Activated naive CD4-positive, alpha-beta T cell treated with anti-CD3 and anti-CD28 coated beads for 36 hours (primary cell): ENCODE measurements at places on chromosomes 5 and 9. TPM values are rescaled to one million over a fixed set of nuclear protein-coding genes. Genes with fewer than 3 reads are reported as not detected.

DNA sequence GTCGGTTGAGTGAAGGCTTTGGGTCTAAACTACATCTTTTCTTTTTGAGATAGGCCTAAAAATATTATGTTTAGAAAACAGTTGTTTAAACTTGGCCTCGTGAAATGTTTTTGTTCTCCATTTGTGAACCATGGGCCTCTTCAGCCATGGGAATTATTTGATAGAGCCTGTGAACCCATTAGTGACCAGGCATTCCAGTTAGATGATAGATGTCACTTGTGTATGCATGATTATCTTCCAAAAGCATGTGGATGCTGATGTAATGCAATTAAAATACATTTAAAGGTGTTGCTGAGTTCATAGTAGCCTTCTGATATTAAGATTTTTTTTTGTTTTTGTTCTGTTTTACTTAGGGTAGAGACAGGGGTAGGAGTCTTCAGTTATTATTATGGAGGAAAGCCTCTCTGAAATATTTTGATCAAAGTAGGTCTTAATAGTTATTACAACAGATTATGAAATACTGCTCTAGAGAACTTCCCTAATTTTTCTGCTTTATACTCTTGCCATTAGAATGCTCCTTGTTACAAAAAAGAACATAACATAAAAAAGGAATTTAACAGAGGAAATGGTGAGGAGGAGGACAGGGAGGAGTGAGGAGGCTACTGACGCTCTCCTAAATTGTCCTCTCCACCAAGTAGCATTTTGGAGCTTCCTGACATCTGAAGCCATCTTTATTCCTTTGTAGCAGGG lies 32.9 kb downstream of the CPEB4 start:
- peaks cover 35% of the 10 kb centered on the region for H3K4me1 ChIP-seq
- H3K27me3 ChIP-seq: no peaks in the 10 kb centered on the region

- no peaks in the 10 kb centered on the region for H3K27me3 ChIP-seq
- no peak for DNase-seq
- H3K4me3 ChIP-seq: no peak overlapping the region
Measured at GRCh38 chr5:126115059-126115629, 308.1 kb upstream of the GRAMD2B start.

SPATA31E1 gene
- not detected for total RNA-seq

GRCh38 chr9:23551311-23551721 lies 274.7 kb downstream of the ELAVL2 start:
- no peaks in the 10 kb centered on the region for H3K27me3 ChIP-seq
- no peaks in the 10 kb centered on the region for H3K36me3 ChIP-seq
- H3K4me1 ChIP-seq: no peaks in the 10 kb centered on the region
- H3K4me3 ChIP-seq: no peak overlapping the region
- DNase-seq: no peak

- H3K27ac ChIP-seq: no peak overlapping the region
- H3K27me3 ChIP-seq: no peaks in the 10 kb centered on the region
- DNase-seq: no peak
- H3K4me3 ChIP-seq: no peak overlapping the region
- H3K4me1 ChIP-seq: no peaks in the 10 kb centered on the region
Measured at GRCh38 chr9:116088396-116088795, 65.2 kb upstream of the PAPPA start.

GRCh38 chr5:159286420-159287035 lies 23.4 kb downstream of the UBLCP1 start:
- H3K27ac ChIP-seq: no peak overlapping the region
- no peak overlapping the region for H3K4me3 ChIP-seq
- H3K4me1 ChIP-seq: no peaks in the 10 kb centered on the region
- H3K27me3 ChIP-seq: no peaks in the 10 kb centered on the region
- H3K36me3 ChIP-seq: no peaks in the 10 kb centered on the region

DCAF12 gene
- 37.0 TPM for total RNA-seq

DNA sequence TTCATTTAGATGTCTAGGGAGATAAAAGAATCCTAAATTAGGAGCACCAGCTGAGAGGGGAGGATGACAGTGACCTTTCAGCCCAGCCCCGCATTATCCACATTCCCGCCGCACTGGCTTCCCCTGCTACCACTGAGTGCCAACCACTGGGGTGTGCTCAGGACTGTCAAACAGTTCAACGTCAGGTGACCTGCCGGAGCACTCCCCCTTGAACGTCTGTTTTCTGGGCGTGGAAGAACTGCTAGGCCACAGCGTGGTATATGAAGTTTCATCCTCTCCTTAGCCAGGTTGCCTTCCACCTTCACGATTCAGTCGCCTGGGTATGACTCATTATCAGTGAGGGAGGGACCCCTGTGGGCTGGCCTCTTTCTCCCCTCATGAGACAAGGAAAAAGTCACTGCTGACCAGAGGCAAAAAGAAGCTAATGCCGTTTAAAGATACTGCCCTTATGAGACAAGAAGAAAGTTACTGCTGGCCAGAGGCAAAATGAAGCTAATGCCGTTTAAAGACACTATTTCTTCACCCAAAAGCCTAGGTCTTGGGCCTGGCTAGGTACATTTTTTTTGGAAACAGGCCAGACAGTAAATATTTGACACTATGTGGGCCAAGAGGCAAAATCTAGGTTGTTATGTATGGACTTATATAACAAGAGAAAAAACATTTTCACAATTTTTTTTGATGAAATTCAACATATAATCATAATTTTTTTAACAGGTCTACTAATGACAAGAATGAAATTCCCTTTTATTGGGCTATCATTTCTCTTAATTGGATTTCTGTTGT lies 4.6 kb downstream of the NMRK1 start:
- peak; percentile 21 for DNase-seq
- H3K36me3 ChIP-seq: peaks cover 9% of the 10 kb centered on the region
- no peak overlapping the region for H3K4me3 ChIP-seq
- peaks cover 32% of the 10 kb centered on the region for H3K4me1 ChIP-seq
- H3K27ac ChIP-seq: no peak overlapping the region

DNA sequence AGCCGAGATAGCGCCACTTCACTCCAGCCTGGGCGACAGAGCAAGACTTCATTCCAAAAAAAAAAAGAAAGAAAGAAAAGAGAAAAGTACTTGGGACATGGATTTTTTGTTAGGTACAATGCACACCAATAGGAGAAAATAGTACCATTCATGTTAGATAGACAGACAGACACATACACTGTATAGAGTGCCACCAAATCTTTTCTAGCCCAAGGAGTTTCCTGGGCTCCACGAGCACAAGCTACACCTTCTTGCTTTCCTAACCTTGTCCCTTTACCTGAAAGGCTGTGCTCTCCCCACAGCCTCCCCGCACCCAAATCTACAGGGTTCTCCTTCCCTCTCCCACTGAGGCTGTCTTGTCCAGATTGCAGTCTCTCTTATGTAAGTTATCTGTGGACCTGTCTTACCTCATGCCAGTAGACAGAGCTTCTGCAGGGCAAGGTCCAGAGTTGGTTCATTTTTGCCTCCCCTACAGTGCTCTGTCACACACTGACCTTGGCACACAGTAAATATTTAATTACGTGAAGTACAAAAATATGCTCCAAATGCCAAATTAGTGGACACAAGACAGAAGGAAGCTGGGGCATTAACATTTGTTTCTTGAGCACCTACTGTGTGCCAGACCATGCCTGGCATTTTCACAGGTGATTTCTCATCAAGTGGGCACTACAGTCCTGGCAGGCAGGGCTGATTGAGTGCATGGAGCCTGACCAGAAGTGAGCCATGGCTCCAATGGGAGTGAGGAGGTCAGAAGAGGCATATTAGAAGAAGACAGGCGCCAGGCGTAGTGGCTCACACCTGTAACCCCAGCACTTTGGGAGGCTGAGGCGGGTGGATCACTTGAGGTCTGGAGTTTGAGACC lies 5.9 kb downstream of the ALAD start:
- H3K27me3 ChIP-seq: no peaks in the 10 kb centered on the region
- no peak for DNase-seq
- peaks cover 13% of the 10 kb centered on the region for H3K4me1 ChIP-seq
- H3K4me3 ChIP-seq: no peak overlapping the region
- no peak overlapping the region for H3K27ac ChIP-seq

FCN2 gene
- total RNA-seq: not detected

DNA sequence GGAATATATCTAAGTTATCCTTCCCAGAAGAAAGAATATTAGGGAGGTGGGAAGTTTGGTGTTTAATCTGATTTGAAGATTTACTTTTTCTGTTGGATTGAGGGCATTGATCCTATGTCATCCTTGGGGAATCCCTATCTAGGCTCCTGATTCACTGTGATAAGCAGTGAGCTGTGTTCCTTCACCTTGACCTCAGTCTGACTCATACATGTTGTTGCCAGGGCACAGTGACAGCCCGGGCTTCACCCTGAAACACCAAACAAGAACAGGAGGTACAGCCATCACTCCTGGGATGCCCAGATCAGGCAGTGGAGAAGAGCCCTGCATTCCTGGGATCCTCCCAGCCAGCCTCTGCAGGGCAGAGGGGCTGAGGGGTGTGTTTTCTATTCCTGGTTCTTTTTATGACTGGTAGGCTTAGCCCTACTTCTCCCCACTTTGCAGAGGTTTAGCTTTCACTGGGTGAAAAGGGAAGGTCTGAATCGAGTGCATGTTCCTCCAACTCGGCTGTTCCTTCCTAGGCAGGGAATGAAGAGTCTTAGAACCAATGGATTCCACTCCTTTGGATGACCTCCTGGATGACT lies 3.1 kb upstream of the FAM53C start:
- H3K27me3 ChIP-seq: no peaks in the 10 kb centered on the region
- peak; percentile 21 for DNase-seq
- peaks cover 24% of the 10 kb centered on the region for H3K4me1 ChIP-seq
- no peak overlapping the region for H3K27ac ChIP-seq

GRCh38 chr5:149110406-149110805 lies 30.9 kb upstream of the ABLIM3 start:
- H3K36me3 ChIP-seq: no peaks in the 10 kb centered on the region
- no peaks in the 10 kb centered on the region for H3K4me1 ChIP-seq
- DNase-seq: no peak
- no peaks in the 10 kb centered on the region for H3K27me3 ChIP-seq

DNA sequence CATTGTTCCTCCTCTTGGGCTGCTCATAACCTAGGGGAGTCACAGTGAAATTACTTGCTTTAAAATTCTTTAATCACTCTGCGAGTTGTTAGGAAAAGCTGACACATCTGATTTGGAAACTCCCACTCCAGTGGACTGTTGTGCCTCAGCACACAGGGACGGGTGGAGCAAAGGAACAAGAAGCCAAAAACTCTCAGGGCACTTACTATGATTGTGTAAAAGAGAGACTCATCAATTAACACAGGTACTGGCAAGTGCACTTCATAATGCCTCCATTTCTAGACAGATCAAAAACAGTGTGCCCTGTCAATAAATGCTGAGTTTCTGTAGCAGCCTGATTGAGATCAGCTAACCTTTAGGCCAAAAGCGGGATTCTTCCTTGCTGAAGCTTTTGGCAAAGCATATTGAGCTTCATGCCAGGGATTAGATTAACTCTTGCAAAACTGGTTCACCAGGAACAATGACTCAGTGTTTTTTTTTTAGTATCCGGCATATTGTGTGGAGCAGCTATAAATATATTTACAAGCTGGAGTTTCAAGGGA lies 55.9 kb downstream of the TMC1 start:
- peaks cover 6% of the 10 kb centered on the region for H3K4me1 ChIP-seq
- H3K27ac ChIP-seq: no peak overlapping the region
- no peak overlapping the region for H3K4me3 ChIP-seq
- DNase-seq: no peak
- H3K36me3 ChIP-seq: no peaks in the 10 kb centered on the region

DNA sequence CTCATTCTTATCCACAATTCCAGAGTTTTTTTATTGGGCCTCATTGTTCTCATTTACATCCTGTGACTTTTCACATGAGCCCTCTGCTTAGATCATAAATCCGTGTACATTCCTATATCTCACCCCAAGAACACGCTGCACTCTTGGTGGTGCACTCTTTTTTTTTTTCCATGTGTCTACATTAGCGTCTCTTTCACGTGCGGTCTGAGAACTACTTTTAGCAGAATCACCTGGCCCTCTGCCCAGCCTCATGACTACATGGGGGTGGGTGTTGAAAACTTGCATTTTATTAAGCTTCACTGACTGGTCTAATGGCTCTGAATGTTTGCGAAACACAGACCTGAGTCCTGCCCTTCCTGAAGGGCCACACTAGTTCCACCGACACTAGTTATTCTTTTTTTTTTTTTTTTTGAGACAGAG lies 18.6 kb downstream of the C9orf57 start:
- H3K4me1 ChIP-seq: peaks cover 4% of the 10 kb centered on the region
- no peak overlapping the region for H3K4me3 ChIP-seq
- H3K27ac ChIP-seq: no peak overlapping the region
- H3K36me3 ChIP-seq: no peaks in the 10 kb centered on the region

- no peak overlapping the region for H3K27ac ChIP-seq
- H3K36me3 ChIP-seq: no peaks in the 10 kb centered on the region
- no peak for DNase-seq
- no peaks in the 10 kb centered on the region for H3K4me1 ChIP-seq
Measured at GRCh38 chr5:2909035-2909434, 157.6 kb upstream of the IRX2 start.

GRCh38 chr5:112861638-112861985 lies 525 bp downstream of the SRP19 start:
- no peak for DNase-seq
- H3K4me3 ChIP-seq: peak overlapping the region; percentile 96
- peak overlapping the region; percentile 95 for H3K27ac ChIP-seq
- peaks cover 18% of the 10 kb centered on the region for H3K36me3 ChIP-seq
- peaks cover 35% of the 10 kb centered on the region for H3K4me1 ChIP-seq

STARD4 gene
- total RNA-seq: 45.0 TPM

- no peak overlapping the region for H3K27ac ChIP-seq
- H3K36me3 ChIP-seq: no peaks in the 10 kb centered on the region
- H3K4me1 ChIP-seq: no peaks in the 10 kb centered on the region
- H3K27me3 ChIP-seq: peaks cover 2% of the 10 kb centered on the region
Measured at GRCh38 chr9:74570879-74571512, 73.9 kb downstream of the RORB start.

DNA sequence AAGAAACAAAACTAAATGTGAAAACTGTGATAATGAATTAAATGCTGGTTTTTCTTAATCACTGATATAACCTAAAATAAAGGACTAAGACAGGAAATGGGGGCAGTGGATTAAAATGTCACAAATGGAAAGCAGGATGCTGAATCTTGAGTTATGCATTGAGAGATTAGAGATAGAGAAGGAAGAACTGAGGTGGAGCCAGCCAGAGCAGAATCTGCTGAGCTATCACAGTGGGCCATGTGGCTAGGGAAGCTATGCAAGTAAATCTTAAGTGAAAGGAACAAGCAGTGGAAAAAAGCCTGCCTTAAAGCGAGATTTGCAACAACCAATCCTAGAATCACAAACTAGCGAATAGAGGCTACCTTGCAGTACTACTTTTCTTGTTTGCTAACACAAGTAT lies 188.5 kb upstream of the RASA1 start:
- DNase-seq: no peak
- H3K27me3 ChIP-seq: no peaks in the 10 kb centered on the region

C5 gene
- 1.6 TPM for total RNA-seq

GRCh38 chr9:37105234-37105633 lies 15.1 kb upstream of the ZCCHC7 start:
- peaks cover 25% of the 10 kb centered on the region for H3K4me1 ChIP-seq
- H3K36me3 ChIP-seq: no peaks in the 10 kb centered on the region
- H3K4me3 ChIP-seq: no peak overlapping the region
- no peak overlapping the region for H3K27ac ChIP-seq
